ENCODE measurements at places on chromosomes 4 and X.

DNA sequence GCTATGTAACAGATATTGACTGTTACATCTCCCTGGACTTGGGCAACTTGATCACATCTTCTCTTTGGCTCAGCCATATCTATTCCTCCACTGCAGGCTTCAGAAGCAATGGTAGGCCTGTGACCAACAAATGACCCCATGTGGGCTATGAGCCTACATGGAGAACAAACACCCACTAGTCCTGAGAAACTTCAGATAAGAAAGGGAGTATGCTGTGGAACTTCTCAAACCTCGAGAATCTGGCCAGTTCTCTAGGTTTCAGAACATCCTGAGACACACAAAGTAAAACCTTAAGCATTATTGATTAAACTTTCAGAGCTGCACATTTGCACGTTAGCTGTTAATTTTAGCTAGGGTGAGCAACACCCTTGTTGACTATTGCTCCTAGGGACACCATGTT lies 16.3 kb downstream of the RBMX2 start:
- DNase-seq: no peak

- DNase-seq: no peak
These were observed 77.6 kb downstream of the CWH43 start for GRCh38 chr4:49063670-49064069.

GRCh38 chr4:57098941-57099340 lies 11.2 kb downstream of the IGFBP7 start:
- DNase-seq: no peak

DNA sequence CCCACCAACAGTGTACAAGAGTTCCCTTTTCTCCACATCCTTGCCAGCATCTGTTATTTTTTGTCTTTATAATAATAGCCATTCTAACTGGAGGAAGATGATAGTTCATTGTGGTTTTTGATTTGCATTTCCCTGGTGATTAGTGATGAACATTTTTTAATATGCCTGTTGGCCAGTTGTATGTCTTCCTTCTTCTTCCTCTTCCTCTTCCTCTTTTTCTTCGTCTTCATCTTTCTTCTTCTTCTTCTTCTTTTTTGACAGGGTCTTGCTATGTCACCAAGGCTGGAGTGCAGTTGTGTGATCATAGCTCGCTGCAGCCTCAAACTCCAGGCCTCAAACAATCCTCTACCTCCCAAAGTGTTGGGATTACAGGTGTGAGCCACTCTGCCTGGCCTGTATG lies 87.4 kb downstream of the CCDC160 start:
- no peak for DNase-seq

- no peak for DNase-seq
These were observed 229.5 kb downstream of the STK32B start for GRCh38 chr4:5280828-5281227.

DNA sequence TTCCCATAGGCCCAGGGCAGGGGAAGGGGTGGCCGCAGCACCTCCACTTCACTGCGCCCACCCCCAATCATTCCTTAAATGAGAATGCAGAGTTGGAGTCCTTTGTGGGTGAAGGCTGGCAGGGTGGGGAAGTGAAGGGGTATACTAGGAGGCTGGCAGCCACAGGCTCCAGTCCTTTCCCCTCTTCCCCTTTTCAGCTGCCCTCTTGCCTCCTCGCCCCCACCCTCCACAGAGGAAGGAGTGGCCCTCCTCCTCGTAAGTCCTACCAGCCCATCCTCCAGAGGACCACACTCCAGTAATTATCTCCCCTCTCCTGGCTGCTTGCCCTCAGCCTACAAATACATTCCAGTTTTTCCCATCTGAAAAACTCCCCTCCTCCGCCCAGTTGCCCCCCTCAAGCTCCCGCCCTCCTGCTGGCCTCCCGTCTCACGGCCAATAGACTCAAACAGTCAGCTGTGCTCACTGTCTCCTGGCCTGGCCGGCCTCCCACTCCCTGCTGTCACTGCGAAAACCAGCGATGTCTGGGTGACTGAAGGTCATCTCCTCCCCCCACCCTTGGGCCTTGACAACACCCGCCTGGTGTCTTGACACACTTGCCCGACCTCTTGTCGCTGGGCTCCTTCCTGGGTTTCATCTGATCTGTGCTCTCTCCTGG lies 38.8 kb downstream of the EFNB1 start:
- DNase-seq: no peak

- no peak for DNase-seq
These were observed 180.7 kb upstream of the ZFP42 start for GRCh38 chr4:187814737-187815465.

DNA sequence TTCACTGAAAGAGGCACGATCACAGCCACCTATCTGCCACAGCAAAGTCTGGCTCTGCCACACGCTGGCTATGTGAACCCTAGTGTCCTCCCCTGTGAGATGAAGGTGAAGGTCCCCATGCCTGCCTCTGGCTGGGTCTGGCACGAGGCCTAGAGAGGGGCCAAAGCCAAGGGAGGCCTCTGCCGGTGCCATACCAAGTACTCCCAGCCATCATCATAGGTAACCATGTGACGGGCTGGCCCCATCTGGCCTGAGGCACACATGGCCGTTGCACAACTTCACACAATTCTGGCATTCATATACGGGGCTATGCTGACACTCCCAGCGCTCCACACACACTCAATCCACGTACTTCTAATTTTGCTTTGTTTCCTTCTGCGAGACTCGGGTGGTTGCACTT lies 15.3 kb downstream of the NOP14 start:
- DNase-seq: no peak

DNA sequence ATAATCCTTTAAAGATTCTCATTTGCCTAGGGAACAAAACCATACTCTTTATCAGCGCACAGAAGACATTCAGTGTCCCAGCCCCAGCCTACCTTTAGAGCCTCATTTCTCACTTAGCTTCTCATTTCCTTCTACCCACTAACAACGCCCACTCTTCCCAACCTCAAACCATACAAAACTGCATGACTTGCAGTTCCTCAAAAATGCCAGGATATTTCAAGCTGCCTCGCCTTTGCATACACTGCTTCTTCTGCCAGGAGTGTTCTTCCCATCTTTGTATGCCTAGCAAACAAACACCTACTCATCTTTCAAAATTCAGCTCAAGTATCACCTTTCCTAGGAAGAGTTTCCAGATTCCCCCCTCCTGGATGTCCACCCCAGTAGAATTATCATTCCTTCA lies 129.9 kb upstream of the ADGRL3 start:
- no peak for DNase-seq

- DNase-seq: no peak
These were observed 169.8 kb upstream of the GALNT7 start for GRCh38 chr4:172998527-172999469.

DNA sequence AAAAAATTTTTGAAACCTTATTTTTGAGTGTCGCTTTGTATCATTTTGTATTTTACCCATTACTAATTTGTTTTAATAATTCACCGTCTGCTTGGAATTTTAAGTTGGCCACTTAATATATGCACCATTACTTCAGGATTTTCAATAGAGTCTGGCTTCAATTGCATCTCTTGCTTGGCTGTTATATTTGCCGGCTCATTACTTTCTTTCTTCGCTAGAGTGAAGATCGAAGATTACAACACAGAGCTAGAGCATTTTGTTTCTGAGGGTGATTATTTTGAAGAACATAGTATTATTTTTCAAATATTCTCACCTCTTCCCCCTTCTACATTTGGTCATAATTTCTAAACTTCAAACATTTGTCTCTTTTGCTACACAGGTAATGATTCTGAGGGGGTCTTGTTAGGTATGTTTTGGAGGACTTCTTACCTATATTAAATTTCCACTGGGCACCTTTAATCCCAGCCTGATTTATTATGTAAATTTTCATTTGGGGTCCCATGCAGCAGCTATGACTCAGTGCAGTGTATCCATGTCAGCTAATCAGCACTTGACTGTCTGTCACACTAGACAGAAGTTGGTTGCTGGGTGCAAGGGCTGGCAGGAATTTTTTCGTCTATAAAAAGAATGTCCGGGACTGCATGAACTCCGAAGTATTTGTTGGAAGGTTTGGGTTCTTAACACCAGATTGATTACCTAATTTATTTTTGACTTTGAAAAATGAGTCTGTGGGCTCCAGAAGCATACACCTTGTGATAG lies 18.6 kb downstream of the TBC1D1 start:
- DNase-seq: no peak

- DNase-seq: no peak
These were observed 16.5 kb downstream of the MCF2 start for GRCh38 chrX:139691493-139691842.

DNA sequence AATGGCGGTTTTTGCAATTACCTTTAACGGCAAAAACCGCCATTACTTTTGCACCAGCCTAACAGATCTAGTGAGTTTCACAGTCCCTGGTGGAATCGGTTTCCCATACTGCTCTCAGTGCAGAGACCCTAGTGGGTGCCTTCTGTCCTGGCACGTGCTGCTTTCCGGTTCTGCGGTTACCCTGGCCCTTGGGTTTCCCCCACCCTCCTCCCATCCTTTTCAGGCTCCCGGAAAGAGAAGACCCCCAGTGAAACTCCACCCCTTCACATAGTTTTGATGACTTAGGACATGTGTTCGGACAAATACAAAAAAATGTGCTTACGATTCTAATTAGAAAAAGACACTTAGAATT lies 36.9 kb downstream of the NLGN3 start:
- peak; percentile 15 for DNase-seq

DNA sequence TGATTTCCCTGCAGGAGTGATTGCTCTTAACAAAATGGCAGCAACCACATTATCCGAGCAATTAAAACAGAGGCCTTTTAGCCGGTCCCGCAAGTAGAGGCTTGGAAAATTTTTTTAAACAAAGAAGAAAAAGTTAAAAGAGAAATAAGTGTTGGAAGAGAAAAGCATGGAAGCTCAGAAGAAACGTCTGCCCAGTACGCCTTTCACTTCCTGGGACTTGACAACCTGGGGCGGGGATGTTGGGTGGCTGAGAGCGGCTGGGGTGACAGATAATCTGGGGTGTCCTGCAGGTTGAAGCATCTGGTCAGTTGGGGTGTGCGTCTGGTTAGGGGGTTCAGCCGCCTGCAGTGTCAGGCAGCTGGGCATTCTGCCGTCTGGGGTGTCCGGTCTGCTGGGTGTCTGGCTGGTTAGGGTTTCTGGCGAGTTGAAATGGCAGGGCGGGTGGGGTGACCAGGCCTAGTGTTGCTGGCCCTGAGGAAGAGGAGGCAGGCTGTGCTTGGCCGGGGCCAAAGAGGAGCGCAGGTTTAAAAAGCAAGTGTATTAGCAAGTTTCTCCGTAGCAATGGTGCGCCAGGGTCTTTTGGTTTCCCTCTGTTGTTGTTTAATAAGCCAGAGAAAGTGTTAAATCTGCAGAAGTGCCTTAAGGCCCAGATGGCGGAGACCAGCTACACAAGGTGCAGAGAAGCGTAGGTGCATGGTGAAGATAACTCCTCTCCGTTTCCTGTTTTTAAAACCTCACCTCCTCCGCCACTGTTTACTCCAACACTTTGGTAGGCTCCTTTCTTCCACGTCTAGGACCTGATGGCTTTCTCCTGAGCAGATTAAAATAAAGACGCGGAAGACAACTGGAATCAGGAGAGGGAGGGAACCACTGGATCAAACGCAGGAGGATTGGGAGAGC lies 5.6 kb downstream of the HAND2 start:
- no peak for DNase-seq

DNA sequence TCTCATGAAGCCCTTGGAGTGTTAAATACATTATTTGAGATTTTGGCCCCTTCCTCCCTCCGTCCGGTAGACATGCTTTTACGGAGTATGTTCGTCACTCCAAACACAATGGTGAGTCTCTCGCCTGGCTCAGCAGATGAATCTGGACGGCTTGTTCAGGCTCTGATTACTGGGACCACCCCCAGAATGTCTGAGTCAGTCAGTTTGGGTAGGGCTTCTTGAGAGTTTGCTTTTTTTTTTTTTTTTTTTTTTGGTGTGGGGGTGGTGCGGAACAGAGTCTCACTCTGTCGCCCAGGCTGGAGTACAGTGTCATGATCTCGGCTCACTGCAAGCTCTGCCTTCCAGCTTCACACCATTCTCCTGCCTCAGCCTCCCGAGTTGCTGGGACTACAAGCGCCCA lies 62.4 kb upstream of the MSANTD1 start:
- DNase-seq: no peak

DNA sequence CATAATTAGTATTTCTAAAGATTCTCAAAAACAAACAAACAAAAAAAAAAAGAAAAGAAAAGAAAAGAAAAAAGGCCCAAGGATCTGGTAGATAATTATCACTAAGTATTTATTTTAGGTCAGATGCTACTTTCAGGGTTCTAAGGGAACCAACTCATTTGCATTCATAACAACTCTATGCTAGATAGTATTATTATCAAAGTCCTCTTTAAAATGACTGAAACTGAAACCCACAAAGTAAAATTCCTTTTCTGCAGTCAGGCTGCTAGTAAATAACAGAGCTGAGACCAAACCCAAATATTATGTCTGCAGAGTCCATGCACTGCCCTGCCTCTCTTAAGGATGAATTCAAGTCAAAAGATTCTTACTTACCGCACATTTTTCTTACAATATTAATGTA lies 38.3 kb upstream of the MAPK10 start:
- no peak for DNase-seq

- DNase-seq: no peak
These were observed 9.6 kb downstream of the LRPAP1 start for GRCh38 chr4:3522651-3523050.

Measured in stimulated activated CD8-positive, alpha-beta memory T cell treated with anti-CD3 and anti-CD28 coated beads, Interleukin-2, amount 100 ng/mL, for 1 hour (primary cell).